ENCODE measurements at places on chromosomes 7 and 10.
A peak's percentile ranks its signal among the peaks of the same experiment; 100 is the strongest.

GRCh38 chr7:156145184-156145583 lies 332.9 kb upstream of the SHH start:
- no peak for DNase-seq

DNA sequence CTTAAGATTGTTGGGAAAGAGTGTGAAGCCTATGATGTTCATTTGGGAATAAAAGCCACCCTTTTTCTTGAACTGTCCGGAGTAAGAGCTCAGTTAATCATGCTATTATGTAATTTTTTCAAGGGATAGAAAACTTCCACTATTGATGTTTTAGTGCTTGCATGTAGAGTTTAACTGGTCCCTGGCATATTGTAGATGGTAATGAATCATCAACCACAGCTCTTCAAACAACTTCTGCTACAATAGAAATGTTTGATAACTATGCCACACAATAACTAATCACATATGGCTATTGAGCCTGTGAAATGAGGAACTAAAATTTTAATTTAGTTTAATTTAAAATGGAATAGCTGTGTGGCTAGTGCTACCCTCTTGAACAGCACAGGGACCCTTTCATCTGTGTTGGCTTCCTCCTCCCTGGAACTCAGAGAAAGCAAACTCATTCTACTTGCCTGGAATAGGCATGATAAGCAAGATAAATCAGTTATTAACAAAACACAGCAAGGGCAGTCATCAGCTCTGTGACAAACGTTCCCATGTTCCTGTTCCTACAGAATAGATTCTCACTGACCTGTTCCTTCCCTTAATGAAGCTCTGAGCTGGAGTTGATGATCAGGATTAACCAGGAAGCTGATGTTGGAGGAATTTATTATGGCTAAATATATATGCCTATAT lies 4.9 kb upstream of the SRI start:
- peak; percentile 62 for DNase-seq

GRCh38 chr7:154427533-154427932 lies 375.3 kb downstream of the DPP6 start:
- no peak for DNase-seq

DNA sequence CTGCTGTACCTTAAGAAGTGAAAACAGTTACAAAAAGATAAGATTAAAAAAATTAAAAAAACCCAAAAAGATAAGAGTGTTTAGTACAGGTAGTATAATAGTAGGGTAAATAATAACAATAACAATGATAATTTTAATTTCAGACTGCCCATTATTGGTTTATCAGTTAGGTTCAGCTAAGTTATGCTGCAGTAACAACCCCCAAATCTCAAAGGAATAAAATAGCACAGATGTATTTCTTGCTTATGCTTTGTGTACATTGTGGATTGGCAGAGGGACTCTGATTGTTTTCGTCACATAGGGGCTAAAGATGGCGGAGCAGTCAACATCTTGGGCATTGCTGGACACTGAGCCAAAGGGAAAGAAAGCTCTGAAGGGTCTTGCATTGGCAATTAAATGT lies 264.6 kb downstream of the LRMDA start:
- DNase-seq: no peak

DNA sequence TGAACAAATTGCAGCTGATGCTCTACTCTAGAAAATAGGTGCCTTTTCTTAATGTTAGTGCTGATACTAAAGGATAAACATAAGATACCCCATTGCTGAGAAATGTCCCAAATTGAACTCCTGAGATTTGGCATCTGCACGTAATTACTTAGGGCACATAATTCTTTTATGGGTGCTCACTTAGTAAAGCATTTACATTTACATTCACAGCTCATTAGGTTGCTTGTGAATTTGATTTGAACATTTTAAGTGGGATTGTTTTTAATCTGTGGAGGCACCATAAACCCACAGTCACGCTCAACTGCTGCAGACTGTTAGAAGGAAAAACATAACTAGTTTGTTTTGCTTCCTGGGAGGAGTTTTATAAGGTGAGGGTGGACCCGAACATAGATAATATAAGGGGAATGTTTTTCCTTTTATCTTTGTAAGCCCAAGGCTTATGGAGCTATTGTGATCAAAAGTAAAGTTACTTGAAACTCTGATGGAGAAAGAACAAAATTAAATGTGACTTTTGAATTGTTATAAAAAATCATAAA lies 560.8 kb downstream of the REEP3 start:
- DNase-seq: no peak

DNA sequence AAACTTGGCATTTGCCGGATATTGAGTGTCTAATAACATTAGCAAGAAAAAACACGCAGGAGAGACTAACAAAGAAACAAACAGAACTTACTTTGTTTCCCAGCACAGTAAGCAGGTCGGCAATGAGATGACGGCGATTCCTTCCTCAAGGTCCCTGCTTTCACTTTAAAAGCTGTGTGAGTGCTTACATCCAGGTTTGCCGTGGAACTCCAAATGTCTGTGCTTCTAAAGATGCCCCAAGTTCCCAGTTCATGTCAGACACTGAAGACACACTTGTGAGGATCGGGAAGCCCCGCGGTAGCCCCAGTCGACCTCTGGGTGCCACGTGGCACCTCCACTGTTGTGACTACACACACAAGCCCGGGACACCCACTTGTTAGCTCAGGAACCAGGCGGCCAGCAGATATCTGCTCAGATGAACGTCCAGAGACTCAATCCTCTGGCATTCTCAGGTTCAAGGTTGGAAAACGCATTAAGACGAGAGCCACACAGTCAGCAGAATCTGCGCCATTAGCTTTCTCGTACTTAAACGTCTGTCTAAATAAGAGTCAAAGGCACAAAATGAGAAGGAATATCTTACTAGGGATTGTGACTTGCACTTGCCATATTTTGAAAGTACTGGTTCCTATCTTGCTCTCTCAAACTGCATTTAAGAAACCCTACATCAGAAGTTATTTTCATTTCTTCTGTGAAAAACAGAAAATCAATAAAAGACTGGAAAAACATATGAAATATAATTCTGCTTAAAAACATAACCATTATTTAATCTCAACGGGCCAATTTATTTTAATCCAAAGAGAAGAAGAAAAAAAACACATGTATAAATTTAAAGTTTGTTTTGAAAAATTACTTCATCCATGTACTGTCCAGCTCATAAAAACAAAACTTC lies 207.6 kb upstream of the KLF14 start:
- DNase-seq: peak; percentile 55

- DNase-seq: no peak
Observed at GRCh38 chr10:11288302-11288701, 270.6 kb downstream of the CELF2 start.

- no peak for DNase-seq
Observed at GRCh38 chr7:65972976-65973375, 9.0 kb downstream of the GUSB start.

DNA sequence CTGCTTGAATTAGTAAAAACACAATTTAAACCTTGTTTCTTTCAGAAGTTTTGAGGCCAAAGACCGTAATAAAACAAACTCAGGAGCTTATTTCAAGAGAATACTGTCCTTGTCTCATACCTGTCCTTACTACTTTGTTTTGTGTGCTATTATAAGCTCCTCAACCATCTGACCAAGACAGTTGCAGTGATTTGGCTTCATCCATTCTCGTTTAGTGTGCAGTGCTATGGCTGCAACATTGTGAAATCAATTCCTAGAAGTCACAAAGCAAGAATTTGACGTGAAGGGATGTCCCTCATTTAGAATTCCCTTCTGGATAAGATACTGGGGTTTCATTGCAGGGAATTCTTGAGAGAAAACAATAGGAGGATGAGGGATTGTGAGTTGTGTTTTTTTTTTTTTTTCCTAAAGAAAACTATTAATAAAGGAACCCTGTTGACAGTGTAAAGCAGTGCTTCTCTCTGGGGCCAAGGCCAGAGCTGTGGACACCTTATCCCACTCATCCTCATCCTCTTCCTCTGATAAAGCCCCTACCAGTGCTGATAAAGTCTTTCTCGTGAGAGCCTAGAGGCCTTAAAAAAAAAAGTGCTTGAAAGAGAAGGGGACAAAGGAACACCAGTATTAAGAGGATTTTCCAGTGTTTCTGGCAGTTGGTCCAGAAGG lies at the start of gene OIT3:
Gene OIT3 (plus strand): TSS at position 604 of the 663 bp plus-strand sequence. CDS start 60 bp downstream, outside the sequence.
- no peak for DNase-seq

DNA sequence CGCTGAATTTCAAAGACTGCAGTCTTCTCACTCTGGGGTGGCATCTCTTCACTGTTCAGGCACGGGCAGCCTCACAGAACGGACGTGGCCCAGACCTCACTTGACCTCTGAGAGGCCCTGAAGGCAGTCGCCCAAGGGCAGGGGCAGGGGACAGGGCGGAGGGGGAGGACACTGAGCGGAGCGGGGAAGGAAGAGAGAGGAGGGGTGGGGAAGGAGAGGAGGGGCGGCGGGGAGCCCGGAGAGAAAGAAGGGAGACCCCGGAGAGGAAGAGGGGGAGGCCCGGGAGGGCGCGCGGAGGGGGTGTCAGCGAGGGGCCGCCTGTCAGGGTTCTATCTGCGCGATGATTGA lies 58.7 kb upstream of the COMTD1 start:
- DNase-seq: no peak

DNA sequence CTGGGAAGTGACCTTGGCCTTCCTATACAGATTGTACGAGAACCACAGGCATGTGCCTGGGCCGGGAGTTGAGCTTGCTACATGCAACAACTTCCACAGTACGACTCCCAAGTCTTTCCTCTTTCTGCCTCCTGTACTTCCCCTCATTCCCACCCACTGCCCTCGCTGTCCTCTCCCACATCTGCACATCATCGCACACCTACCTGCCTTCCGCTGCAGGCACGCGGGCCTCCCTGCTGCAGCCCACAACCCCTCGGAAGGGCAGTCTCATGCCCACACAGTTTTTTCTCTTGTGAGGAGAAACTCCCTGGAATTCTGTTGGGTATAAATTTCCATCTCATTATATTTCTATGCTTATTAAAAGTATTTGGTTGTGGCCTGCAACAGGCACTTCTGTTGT lies 117.2 kb downstream of the ACTR3B start:
- DNase-seq: no peak
